GM23248 (cell line): ENCODE measurements at places on chromosomes 3 and 15.

- DNase-seq: peak; percentile 49
These were observed 150.7 kb downstream of the FNDC3B start for GRCh38 chr3:172189987-172190603.

GRCh38 chr3:111800472-111800871 is 58.6 kb upstream of the PHLDB2 start:
- DNase-seq: peak; percentile 14

GRCh38 chr3:38002940-38003339 is 12.4 kb downstream of the VILL start:
- no peak for DNase-seq

DNA sequence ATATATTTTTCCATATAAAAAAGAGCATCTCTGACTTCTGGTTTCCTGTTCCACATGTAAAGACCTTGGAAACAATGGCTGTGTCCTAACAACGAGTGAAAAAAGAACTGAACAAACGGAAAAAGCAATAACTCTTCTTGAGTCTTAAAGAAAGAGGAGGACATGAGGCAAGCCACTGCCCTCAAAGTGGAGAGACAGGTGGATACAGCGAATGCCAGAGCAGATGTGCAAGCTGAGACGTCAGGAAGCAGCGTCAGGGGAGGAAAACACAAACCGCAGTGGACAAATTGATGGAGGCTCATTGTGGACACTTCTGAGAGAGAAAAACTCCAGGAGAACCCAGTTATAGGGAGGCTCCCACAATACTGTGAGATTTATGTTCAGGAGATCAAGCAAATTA is 208.0 kb upstream of the MME start:
- no peak for DNase-seq

GRCh38 chr3:196604548-196604947 is 34.9 kb upstream of the NRROS start:
- DNase-seq: no peak

DNA sequence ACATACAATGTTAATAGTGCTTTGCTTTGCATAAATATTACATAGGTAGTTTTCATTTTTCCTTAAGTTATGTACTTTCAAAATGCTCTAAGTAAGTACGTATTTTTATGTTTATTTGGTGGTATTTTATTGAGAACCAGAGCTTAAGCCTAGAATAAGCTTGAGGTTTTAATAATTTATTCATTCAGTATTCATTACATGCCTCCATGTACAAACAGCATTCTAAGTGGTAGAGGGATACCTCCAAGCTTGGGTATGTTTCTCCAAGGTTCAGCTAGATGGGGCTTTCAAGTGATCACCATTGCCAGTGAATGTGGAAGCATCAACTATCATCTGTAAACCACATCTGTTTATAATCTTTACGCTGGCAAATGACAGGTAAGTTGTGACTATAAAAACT is 52.3 kb downstream of the PEAK1 start:
- DNase-seq: no peak

DNA sequence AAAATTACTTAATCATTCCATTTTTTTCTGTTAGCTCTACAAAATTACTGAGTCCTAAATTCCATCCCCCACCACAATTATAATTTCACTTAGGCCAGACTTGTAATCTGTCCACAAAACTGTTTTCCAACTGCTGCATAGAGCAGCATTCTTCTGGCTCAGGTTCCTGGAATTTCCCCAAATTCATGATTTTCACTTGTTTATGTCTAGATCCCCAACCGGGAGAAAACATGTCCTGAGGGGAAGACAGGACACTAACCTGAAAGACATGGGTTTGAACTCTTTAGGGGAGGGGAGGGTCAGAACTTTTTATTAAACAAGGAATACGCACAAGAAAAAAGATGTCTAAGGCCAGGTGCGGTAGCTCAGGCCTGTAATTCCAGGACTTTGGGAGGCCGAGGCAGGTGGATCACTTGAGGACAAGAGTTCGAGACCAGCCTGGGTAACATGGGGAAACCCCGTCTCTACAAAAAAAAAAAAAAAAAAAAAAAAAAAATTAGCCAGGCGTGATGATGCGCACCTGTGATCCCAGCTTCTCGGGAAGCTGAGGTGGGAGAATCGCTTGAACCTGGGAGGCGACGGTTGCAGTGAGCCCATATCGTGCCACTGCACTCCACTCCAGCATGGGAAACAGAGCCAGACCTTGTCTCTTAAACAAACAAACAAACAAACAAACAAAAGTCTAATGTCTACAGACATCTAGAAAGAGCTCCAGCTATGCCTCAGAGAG is 1.5 kb downstream of the ETFA start:
- DNase-seq: peak; percentile 31

DNA sequence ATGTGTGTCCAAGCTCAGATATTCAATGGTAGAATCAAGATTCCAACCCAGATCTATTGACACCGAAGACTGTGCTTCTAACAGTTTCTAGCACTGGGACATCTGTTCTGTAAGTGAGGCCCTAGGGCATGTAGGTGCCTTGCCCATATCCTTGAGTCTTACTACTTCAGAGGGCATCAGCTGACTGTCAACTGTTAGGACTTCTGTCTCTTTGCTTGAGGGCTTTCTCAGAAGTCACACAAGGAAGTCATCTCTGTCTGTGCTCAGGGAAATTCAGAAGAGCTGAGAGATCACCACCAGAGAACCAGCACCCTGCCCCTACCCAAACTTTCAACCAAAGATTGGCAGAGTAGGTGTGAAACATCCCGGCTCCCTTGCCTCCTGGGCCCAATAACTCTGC is 403.6 kb upstream of the PROK2 start:
- no peak for DNase-seq

GRCh38 chr15:64127521-64128270 is 23.8 kb upstream of the SNX22 start:
- DNase-seq: no peak

DNA sequence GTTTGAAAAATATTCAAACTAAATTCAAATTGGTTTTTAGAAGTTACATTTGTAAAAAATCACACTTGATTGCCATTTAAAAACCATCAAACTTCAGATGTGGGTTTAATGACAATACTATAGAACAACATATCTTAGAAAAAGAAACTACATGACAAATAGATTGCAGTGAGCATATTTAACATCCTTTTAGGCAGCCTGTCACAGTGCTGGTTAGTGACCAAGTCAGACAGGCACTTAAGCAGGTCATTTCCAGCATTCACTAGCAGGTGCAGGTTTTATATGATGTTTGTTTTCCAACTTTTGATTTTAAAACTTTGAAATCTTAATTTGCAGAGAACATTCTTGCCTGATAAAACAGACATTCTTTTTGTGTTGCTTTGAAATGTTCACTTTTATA is 115.7 kb downstream of the MBNL1 start:
- no peak for DNase-seq

DNA sequence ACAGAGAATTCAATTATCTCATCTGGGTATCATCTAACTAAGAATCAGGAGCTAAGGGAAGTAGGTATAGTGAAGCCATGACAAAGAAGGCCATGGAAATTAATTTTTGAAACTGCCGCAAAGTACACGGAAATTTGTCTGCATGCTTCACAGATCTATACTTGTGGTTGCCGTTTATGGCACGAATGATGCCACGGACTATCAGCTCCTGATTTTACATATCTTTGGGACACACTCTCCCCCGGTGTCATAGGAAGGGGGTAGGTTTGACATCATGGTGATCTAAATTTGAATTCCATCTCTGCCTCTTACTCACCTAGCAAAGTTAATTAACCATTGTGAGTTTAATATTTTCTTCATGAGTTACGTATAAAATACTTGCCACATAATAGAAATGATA is 14.0 kb downstream of the ARPP21 start:
- no peak for DNase-seq

- DNase-seq: no peak
These were observed 133.6 kb downstream of the CLSTN2 start for GRCh38 chr3:140068494-140069017.

GRCh38 chr3:155602307-155602706 is 142.6 kb downstream of the PLCH1 start:
- no peak for DNase-seq

GRCh38 chr3:41092844-41093243 is 106.5 kb upstream of the CTNNB1 start:
- no peak for DNase-seq

- no peak for DNase-seq
These were observed 16.0 kb downstream of the C15orf62 start for GRCh38 chr15:40785814-40786213.

GRCh38 chr15:90495067-90495466 is 34.7 kb upstream of the CRTC3 start:
- DNase-seq: peak; percentile 26

DNA sequence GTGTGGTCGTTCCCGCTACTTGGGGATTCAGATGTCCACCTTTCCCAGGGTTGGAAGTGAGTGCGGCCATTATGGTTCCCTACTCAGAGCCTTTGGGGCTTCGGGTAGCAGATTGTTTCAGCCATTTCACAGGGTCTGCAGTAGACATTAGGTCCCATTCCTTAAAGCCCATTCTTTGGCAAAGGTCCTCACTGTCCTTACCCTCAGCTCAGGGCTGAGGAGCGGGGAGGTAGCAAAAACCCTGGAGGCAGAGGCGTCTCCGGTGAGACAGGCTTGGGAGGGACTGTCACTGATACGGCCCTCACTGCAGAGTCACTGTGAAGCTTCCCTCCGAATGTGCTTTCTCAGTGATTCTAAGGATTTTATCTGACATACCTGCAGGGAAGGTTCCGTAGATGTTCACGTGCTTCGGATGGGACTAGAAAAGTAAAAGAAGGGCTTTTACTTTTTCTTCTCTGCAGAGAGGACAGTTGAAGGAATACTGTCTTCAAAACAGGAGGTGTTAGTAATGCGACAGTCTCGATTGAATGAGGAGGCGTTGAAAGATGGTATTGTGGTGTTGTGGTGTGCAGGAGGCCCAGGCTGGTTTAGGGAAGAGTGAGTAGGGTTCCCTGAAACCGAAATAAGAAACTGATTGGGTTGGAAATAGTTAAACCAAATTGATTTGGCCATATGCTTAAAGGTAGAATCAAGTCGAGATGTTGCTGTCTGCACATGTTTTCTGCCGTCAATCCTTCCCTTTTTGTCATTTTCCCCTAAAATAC is 630 bp downstream of the ATP6V1A start:
- peak; percentile 49 for DNase-seq

- DNase-seq: no peak
These were observed 484.3 kb downstream of the UNC13C start for GRCh38 chr15:54462511-54462913.

GRCh38 chr3:187900993-187901755 is 155.9 kb upstream of the BCL6 start:
- no peak for DNase-seq

DNA sequence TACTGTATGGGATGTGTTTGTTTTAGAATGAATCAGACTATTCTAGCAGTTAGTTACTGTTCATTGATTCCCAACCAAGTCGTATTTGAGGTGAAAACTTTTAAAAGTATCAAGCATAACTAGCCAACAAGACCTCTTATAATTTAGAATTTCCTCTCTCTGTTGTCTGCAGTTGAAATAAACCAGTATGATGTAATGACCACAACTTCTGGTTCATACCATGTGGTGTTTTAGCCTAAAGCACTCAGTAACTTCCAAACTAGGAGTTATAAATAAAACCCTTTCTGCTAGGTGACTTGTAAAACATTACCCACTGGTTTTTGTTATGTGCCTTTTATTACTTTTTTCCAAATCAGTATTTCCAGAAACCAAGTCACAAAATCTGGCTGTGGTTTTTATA is 19.8 kb upstream of the P2RY12 start:
- peak; percentile 68 for DNase-seq

GRCh38 chr3:11304175-11304574 is 32.0 kb downstream of the ATG7 start:
- no peak for DNase-seq

DNA sequence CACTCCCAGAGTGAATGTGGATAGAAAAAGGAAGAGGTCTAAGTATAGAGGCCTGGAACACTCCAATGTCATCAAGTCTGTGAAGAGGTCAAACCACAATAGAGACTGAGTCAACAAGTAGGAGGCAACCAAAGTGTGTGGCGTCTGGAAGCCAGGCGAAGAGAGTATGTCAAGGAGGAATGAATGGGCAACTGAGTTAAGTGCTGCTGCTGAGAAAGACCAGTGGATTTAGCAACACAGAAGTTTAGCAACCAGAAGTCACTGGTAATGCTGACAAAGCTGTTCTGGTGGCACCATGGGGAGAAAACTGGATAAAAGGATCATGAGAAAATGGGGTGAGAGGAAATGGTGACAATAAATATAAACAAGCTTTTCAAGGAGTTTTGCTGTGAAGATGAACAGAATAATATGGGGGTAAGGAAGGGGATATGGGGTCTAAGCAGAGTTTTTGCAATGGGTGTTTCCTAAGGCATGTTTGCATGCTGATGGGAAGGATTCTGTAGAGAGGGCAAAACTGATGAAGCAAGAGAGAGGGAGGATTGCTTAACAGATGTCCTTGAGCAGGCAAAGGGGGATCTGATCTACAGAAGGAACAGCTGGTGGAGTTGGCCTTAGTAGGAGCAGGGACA is 38.4 kb downstream of the PCOLCE2 start:
- peak; percentile 96 for DNase-seq

GRCh38 chr3:146493221-146493620 is 23.9 kb upstream of the PLSCR2 start:
- no peak for DNase-seq

DNA sequence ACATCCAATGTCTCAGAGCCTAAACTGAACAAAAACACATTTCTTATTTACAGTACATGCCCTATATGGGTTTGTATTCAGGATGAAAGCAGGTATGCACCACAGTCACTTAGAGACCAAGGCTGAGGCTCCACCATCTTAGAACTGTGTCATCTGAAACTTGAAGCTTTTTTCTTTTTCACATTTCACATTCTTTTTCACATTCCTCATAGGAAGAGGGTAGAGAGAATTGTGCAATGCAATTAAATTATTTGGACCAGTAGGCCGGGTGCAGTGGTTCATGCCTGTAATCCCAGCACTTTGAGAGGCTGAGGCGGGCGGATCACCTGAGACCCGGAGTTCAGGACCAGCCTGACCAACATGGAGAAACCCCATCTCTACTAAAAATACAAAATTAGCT is 591.0 kb downstream of the MECOM start:
- peak; percentile 55 for DNase-seq

GRCh38 chr15:71152542-71152941 is 37.3 kb downstream of the THSD4 start:
- no peak for DNase-seq

- DNase-seq: peak; percentile 25
These were observed 40.8 kb downstream of the HMG20A start for GRCh38 chr15:77461486-77461885.

DNA sequence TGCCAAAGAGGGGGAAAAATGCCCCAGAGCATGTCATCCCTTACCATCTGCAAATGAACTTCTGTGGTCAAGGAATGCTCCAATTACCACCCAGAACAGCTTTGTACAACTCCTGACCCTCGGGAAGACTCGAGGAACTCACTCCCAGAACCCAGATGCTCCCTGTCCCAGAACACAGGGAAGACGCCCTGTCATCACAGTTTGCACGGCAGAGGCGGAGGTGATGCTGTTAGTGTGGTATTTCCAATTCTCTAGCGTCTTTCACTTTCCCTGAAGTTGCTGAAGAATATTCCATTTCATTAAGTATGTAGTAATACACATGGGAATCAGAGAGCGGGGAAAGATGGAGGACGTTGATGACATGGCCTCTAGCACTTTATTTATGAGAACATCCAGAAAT is 193.7 kb downstream of the TIGIT start:
- no peak for DNase-seq
